ENCODE measurements at places on chromosomes 6 and 20. TPM values are rescaled to one million over a fixed set of nuclear protein-coding genes. Genes with fewer than 3 reads are reported as not detected.

FGD2 gene
- total RNA-seq, result not detected

LHFPL5 gene
- total RNA-seq, result not detected

NNAT gene
- total RNA-seq, result not detected

RIPPLY2 gene
- total RNA-seq, result not detected
